NCI-H510A (cell line): ENCODE measurements at places on chromosomes 11 and 22.

DNA sequence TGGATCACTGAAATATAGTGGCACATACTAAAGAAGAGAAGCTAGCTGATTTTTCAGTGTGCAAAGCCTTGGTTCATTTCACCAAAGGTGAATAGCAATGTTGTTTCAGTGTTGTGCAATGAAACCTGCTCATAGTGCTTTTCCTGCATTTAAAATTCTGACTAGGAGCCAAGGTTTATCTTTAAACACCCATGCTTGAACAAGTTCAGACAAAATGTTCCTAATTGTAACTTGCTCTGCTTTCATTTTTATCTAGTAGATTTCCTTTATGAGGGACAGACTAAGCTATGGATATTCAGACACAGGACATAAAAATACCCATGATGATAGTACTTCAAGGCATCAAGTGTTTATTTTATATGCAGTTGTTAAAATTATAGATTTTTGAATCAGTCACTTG lies 47.7 kb downstream of the BBOX1 start:
- DNase-seq = no peak

- peak; percentile 81 for DNase-seq
Observed at GRCh38 chr11:20035701-20036601, 124.3 kb downstream of the DBX1 start.

- no peak for DNase-seq
Observed at GRCh38 chr11:35721651-35722282, 59.2 kb downstream of the TRIM44 start.

GRCh38 chr11:12224537-12224893 lies 114.1 kb downstream of the MICAL2 start:
- DNase-seq = no peak

DNA sequence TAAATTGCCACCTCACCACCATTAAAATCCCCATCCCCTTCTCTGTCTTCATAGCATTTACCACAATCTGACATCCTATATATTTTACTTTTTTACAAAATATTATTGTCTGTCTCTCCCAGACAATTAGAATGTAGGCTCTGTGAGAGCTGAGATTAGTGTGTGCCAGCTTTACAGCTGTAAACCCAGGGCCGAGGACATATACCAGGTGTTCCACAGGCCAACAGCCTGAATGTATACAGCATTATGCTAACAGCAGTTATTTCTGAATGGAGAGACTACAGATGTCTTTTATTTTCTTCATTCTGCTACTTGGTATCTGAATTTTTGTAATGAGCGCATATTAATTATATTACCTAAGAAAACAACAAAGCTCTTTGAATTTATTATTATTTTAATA lies 36.7 kb downstream of the FZD4 start:
- DNase-seq = no peak

DNA sequence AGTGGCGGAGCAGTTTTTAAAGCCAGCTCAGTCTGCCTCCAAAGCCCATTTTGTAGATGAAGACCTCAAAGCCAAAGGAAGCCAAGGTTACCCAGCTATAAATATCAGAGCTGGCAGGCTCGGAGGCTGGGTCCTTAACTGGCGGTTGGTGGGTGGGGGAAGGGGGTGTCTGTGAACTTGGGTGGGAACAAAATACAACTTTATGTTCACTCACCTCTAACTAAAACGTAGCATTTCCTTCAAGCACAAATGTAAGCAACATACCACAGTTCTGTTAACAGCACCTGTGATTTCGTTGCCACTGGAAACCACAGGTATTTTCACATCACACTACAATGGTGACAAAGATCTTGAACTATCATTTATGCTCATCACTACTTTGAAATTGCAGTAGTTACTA lies 99.7 kb upstream of the SYT13 start:
- DNase-seq = no peak

- peak; percentile 95 for DNase-seq
Observed at GRCh38 chr11:77473801-77474683, at the start of gene PAK1. Gene PAK1, minus strand, starts transcription at chr11:77474094. Its CDS starts 81,574 bp downstream, at chr11:77392520.

DNA sequence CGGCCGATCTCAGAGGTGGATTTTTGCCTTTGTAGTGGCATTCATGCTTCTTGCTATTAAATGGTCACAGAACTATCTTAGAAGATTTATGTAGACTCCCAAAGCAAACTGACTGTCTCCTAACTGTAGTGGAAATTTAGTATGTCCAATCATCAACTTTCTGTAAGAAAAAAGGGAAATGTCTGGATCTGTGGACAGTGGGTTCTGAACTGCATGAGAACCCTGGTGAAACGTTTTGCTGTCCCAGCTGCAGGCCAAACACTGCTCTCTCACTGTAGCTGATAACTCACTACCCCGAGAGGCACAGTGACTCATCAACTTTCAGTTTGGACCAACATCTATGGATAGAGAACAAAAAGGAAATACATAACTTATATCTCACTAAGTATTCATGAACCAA lies 387.1 kb downstream of the SOX6 start:
- DNase-seq = no peak

DNA sequence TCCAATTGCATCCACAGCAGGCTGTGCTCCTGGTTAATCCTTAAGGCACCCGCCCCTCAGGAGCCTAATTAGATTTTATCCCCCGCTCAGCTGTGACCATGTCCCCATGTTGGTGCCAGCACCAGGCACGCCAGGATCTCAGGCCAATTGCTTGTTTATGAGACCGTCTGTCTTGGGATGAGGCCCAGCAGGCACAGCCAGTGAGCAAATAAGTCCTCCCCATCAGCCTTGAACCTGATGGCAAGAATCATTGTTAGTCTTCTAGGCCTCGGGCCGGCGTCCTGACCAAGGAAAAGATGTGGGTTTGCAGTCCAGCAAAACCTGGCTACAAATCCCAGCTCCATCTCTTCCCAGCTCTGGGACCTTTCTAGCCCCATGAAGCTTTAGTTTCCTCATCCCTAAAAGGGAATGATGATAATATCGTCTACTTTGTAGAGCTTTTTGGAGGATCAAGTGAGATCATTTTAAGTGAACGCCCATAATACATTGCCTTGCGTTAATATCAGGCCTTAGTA lies 57.3 kb downstream of the TP53I11 start:
- no peak for DNase-seq
